ENCODE measurements at places on chromosomes 1 and 21.

GRCh38 chr1:238985312-238985711 is 401.1 kb upstream of the CHRM3 start:
- no peak for DNase-seq

DNA sequence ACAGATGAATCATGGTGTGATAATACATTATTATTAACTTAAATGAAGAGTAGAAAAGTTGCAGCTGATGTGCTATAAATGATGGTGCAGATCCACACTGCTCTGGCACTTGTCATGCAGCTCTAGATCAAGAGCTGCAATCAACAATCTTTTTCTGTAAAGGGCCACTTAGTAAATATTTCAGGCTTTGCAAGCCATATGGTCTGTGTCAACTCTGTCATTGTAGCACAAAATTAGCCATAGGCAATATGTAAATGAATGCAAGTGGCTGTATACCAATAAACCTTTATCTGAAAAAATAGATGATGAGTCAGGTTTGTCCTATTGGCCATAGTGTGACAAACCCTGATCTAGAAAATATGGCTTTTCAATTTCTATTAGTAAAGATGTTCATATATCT is 66.6 kb downstream of the RGS18 start:
- DNase-seq = no peak

DNA sequence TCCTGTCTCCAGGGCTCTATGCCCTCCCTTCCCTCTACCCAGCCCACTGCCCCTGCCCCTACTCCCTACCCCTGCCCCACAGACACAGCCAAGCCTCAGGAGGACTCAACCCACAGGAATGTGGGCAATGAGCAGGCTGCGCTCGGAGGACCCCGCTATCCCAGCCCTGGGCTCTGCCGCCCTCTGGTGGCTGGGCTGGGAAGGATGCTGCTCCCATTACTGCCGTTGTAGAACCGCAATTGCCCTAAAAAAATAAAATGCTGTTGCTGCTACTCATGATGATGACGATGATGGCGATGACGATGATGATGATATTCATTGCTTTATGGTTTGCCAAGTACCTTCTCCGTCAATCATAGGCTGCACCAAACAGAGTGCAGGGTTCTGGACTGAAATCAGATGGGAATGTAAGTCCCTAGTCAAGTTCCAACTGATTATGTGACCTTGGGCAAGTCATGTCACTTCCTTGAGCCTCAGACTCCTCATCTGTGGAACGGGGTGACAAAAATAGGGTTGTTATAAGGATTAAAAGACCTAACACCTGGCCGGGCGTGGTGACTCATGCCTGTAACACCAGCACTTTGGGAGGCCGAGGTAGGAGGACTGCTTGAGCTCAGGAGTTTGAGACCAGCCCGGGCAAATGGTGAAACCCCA is 24.6 kb downstream of the ARHGEF19 start:
- DNase-seq = peak; percentile 15

DNA sequence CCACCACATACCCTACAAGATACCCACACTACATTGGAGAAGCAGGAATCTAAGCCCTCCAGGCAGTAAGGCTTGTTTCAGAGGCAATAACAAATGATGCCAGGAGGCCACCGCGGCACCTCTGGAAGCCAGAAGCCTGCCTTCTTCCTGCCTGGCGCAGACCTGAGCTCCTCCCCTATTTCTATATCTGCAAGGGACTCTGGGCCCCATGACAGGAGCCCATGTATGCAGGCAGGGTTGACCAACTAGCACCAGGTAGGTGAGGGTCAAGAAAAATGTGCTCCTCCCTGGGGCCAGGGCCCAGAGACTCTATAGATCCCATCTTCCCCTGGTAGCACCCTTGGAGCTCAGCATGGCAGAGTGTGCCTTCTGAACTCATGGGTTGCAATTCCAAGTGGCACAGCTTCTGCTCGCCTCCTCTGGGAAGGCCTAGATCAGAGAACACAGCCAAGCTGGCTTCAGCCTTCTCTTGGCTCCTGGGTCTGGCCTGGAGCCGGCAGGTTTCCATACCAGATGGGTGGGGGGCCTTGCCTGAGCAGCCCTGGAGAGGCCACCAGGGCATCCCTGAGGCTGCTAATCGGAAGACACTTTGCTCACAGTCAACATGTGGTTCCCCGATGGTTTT is 85.1 kb downstream of the STUM start:
- no peak for DNase-seq

DNA sequence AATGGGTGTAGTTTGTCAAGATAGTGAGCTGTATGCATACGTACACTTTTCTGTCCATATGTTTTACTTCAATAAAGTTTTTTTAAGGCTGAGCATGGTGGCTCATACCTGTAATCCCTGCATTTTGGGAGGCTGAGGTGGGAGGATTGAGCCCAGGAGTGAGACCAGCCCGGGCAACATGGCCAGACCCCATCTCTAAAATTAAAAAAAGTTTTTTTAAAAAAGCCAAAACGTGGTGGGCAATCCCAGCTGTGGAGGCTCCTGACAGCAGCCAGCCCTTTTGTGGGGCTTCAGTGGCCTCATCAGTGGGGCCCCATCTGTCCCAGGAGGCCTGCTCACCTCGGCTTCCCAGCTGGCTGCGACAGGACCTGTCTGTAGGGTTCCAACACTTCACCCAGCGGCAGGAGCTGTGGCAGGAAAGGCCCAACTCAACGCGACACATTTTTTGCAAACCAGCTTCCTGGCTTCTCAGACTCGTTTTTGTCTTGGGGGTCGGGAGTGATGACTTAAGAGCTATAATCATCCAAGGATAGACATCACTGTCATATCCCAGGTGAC is 56.9 kb upstream of the LBR start:
- no peak for DNase-seq

DNA sequence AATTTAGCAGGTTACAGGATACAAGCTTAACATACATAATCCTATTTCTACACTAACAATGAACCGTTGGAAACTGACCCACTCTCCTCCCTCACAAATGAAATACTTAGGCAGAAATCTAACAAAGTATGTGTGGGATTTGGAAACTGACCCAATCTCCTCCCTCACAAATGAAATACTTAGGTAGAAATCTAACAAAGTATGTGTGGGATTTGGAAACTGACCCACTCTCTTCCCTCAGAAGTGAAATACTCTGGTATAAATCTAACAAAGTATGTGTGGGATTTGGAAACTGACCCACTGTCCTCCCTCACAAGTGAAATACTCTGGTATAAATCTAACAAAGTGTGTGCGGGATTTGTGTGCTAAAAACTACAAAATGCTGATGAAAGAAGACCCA is 60.3 kb downstream of the TRAF5 start:
- DNase-seq = no peak

DNA sequence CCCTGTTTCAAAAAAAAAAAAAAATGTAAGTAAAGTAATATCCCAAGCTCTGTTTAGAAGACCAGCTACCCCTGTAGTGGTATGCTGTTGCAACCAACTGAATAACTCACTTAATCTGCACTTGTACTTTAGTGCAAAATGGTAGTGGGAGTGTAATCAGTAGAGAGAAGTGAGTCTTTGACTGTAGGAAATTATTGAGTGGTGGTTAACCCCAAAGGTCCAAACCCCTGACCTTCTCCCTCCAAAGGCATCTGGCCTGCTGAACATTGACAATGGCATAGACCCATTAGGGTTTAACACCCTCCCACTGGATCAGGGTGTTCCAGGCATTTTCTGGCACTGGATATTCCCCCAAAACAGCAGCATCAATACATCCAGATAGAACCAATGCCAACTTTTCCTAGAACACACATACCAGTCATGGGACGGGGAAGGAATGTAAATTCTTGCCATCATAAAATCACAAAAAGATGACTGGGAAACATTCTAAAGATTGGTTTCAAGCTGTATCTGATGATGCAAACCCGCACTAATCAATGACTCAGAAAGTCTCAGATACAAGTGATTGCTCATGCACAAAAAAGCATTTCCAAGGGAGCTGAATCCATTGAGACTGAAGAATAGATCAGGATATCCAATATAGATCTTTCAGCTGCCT is 110.3 kb downstream of the MRPL39 start:
- peak; percentile 57 for DNase-seq

DNA sequence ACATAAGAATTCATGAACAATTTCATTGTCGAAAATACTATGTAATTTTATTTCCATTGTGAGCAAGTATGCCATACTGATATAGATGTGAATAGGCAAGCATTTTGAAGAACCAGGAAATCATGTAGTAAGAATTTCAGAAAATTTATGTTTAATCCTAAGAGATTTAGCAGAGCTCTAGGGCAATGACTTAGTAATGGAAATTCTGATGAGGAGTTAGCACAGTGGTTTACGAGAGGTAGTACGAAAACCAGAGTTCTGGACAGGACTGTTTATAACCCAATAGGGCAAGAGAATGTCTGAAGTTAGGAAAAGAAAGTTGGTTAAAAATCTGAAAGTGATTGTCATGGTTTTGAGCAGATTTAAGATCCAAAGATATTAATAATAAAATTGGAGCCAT is 439.6 kb upstream of the DEPDC1 start:
- no peak for DNase-seq

DNA sequence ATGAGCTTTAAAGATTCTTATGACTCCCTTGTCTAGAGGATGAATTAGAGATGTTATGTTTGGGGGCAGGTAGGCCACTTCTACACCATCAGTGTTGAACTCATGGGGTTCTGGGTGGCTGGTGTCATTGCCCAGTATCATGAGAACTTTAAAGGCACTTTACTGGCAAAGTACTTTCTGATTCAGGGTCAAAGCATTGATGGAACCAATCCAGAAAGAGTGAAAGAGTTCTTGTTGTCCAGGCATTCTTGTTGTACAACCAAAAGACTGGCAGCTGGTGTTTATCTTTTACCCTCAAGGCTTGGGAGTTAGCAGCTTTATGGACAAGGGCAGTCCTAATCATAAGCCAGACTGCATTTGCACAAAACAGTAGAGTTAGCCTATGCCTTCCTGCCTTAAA is 673.0 kb downstream of the USP25 start:
- no peak for DNase-seq

DNA sequence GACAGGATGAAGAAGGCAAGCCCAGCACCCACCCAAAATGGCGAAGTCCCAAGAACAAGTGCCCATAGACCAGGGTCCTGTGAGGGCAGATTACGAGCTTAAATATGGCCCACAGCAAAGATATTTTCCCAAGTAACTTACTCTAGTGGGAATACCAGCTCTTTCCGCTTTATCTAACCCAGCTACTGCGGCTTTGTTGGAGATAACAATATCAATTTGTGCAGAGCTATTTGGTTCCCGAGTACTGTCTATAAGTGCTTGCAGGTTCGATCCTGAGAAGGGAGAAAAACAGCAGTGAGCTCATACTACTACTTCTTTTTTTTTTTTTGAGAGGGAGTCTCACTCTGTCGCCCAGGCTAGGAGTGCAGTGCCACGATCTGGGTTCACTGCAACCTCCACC is 14.3 kb upstream of the DNAJC28 start:
- no peak for DNase-seq

DNA sequence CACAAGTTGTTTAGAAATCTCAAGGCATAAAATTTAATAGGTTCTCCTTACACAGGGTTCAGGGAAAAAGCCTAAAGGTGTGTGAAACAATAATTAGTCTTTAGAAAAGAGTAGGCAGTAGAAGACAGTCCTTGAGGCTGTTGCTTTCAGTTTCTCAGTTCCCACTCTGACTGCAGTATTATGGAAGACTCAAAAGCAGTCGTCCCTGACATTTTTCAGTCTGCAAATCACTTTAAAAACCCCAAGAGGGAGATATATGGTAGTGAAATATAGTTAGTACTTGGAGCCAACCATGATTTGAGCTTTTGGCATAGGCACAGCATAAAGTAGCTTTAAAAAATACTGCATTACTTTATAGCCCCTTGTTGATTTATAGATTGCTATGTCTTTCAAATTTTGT is 299.7 kb downstream of the OLFM3 start:
- no peak for DNase-seq

- DNase-seq = no peak
These were observed 3.7 kb downstream of the MRTO4 start for GRCh38 chr1:19255288-19255687.

- DNase-seq = peak; percentile 77
These were observed 24.1 kb downstream of the GPR3 start for GRCh38 chr1:27416387-27417111.

- DNase-seq = peak; percentile 74
These were observed 68.0 kb upstream of the WDR26 start for GRCh38 chr1:224502459-224503160.

DNA sequence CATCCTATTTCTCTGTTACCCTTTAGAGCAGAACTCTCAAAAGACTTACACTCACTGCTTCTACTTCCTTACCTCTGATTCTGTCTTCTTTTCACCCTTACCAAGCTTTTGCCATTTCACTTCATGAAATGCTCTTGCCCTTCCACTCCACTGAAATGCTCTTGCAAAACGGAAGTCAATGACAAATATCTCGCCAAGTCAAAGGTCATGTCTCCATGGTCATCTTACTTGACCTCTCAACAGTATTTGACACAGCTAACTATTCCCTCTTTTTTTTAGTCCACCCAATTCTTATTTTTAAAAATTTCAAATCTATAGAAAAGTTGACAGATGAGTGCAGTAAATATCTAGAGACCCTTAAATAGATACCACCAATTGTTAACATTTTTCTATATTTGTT is 107.7 kb downstream of the OLFML2B start:
- DNase-seq = no peak

- DNase-seq = no peak
These were observed 291.3 kb downstream of the NTNG1 start for GRCh38 chr1:107432108-107432507.

DNA sequence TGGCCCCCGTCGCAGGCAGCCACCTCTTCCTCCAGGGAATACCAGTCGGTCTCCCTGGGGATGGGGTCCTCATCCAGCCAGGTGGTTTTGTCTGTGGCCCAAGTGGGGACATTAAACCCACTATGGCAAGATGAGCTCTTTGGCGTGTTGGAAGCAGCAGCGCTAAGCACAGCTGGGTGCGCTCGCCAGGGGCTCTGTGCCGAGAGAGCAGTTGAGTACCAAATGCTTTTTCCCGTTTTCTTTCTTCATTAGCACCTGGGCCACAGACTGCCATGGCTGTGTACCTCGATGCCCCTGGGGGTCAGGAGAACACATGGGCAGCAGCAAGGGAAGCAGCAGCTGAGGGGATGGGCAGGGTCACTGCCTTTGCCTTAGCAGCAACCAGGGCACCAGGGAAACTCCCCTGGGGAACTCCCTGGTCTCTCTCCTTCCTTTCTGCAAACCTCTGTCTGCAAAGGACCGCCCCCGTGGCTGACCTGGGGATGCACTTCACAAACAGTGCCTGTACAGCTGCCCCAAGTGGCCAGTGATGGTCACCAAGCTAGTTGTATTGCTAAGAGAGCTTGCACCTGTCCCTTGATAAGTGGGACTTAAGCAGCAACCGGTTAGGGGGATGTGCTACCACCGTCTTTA is 31.1 kb downstream of the EDARADD start:
- DNase-seq = no peak

- DNase-seq = no peak
These were observed 83.3 kb downstream of the SYT14 start for GRCh38 chr1:210021145-210021860.
